ENCODE measurements at places on chromosomes 13 and 19.
A peak's percentile ranks its signal among the peaks of the same experiment; 100 is the strongest.

DNA sequence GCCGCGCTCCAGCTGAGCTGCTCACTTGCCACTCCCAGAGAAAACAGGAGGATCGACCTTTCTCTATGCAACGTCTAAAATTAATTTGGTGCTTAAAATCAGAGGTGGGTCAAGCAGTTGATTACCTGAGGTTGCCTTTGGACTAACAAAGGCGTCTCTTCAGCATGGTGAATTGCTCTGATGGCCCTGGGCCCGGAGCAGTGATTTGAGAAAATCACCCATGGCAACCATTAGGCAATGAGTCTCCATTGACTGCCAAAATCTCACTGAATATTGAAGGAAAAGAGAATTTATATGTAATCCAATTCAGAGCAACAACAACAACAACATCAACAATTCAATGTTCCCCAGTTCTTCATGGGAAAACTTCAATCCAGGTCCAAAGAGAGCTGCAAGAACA is 61.8 kb downstream of the IRS2 start:
- no peak for DNase-seq

DNA sequence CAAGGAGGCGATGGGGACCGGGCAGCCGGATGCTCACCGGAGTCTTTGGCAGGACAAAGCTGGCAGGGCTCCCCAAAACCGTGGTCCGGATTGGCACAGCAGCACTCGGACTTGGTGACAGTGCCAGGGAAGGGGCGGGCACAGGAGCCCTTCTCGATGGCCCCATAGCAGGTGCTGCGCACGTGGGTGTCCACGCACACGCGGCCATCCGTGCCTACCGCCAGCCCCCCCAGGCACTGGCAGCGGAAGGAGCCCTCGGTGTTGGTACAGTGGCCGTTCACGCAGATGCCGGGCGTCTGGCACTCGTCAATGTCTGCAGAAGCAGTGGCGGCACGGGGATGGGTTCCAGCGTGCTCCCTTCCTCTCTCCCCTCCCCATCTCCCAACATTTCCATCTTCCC is 17.9 kb downstream of the FBN3 start:
- DNase-seq = no peak

DNA sequence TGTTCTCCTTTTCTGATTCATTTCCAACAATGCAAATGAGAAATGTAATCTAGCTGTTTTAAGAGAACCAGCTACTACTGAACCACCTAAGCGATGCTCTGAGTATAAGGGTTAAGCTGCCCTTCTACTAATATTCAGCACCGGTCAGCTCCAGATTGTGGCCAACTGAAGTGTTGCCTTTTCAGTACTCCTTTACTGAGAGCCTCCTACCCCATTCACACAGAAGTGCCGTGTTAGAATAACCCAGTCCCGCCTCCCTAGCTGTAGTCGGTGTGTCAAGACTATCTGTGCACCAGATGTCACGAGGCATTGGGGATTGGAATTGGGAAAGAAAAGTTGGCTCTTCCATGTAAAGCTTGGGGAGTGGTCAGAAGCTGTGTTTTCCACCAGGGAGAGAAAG is 45.4 kb downstream of the FAM124A start:
- DNase-seq = no peak

DNA sequence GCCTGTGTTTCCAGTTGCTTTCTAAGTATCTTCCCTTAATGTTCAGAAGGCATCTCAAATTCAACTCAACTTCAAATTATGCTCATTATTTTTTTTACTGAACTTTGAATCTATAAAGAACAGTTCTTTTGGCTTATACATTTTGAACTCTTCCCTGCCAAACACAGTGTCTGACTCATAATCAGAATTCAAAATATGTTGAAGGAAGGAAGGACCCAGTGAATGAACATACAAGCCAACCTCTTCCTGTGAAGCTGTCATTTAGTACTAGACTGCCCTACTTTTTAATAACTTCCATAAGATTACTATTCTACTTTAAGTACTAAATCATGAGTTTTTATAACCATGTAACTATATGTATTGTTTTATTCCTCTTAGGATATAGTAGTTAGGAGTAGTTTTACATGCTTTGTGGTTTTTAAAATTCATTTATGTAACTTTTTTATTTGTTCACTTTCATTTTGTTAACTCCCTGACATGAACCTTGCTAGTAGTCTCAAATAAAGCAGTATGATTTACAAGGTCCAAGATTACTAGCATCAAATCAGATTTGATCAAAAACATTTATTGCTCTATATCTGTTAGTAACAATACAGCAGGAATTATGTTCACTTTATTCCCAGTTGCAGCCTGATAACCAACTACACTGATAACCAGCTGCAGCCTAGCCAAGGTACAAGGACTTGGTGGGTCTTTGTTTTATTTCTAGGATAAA is 6.4 kb downstream of the NUDT15 start:
- DNase-seq = peak; percentile 79

DNA sequence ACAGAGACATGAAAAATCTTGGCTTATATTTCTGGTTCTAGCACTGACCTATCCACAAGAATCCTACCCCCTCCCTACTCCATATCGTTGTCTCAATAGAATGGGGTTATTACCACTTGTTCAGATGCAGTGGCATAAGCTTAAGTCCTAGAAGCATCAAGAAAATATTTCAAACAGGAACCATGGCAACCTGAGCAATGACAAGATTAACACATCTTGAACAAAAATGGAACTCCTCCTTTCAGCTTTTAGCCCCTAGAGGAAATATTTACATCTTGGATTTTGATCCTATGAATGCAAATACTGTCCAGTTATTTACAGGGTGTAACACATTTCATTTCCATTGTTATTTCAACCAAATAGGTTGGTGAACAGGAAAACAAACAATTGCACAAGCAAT is 46.1 kb upstream of the TSC22D1 start:
- DNase-seq = no peak

DNA sequence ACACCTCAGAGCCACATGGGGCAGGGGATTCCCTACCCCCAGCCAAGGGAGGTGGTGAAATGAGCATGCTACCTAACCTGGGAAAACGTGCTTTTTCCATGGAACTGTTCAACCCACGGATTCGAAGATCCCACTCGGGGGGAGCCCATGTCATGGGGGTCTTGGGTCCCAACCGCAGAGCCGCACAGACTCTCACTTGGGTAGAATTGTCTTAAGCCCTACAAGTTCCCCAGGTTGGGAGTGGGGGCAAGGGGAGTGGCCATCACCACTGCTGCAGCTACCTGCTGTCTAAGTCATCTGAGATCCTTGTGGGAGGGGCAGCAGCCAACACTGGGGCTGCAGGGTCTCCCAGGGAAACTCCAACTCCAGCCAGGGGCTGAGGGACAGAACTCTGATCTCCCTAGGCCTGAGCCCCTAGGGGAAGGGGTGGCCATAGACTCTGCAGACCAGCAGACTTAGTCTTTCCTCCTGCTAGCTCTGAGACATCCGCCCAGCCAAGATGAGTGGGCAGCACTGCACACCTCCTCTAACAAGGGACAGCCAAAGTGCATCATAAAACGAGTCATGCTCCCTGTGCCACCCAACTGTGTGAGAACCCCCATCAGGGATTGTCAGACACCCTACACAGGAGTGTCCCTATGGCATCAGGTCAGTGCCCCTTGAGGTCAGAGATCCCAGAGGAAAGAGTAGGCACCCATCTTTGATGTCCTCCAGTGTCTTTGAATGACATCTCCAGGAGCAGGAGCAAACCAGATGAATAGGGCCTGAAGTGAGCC is 610.4 kb upstream of the SLITRK6 start:
- no peak for DNase-seq

DNA sequence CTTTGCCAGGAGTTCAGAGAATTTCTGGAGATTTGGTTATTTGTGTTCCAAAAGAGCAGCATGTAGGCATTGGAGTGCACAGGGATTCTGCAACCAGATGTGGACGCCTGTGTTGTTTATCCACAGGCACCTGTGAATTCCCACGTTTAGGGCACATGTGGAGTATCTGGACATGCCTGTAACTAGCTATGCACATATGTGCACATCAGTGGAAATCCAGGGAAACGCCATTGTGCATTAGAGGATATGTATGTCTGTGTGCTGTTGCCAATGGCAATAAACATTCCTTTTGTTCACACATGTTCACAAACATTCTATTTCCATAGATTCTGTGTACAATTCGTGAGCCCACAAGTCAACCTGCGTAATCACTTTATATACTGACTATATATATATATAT is 34.7 kb downstream of the OLFM2 start:
- no peak for DNase-seq
